Activated gamma-delta T cell (primary cell): ENCODE measurements at places on chromosomes 1 and 21.

DNA sequence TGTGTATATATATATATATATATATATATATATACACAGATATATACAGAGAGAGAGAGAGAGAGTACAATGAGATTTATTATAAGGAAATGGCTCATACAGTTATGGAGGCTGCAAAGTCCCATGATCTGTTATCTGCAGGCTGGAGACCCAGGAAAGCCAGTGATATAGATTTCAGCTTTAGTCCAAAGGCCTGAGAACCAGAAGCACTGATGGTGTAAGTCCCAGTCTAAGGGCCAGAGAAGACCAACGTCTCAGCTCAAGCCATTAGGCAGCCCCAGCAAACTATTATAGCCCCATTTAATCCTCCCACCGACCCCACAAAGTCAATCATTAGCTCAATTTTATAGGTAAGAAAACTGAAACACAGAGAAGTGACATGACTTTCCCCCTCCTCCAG is 35.0 kb upstream of the HPDL start:
- DNase-seq, result no peak

- DNase-seq, result no peak
These were observed 72.2 kb downstream of the DDX20 start for GRCh38 chr1:111827946-111828345.

- no peak for DNase-seq
These were observed 35.8 kb downstream of the OLFML2B start for GRCh38 chr1:161987872-161988271.

GRCh38 chr1:155015527-155016230 is 13.1 kb downstream of the ZBTB7B start:
- DNase-seq, result no peak

DNA sequence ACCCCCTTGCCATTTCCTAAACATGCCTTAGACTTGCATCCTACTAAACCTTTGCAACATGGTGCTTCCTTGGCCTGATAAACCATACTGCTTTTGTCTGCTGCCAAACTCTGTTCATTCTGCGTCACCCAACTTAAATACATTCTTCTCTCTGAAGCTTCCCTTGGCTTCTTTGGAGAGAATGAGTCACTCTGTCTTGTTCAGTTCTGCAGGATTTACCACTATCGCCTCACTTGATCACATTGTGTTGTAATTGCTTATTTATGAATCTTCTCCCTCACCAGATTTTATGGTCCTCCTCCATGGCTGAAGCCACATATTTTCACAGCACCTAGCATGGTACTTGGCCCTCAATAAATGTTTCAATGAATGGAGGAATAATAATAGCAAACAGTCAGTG is 21.7 kb upstream of the TUT4 start:
- no peak for DNase-seq

DNA sequence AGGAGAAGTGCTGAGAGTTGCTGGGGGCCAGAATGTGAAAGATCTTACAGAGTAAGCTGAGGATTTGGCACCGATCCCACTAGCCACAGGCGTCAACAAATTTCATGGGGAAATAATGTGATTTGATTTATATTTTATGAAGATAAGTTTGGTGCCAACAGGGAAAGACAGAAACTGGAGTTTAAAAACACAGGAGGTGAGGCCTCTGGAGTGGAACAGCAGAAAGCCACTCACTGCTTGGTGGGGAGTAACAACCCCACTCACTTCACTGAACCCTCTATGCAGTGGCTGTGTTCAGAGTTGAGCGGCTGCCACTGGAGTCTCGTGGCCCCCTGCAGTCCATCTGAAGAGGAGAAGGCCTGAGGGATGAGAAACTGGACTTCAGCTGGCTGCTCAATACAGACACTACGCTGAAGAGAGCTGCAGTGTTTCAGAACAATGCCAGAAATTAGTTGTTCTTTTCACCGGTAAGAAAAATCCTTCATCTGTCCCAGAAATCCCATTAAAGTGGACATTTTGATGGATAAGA is 48.0 kb upstream of the RXRG start:
- no peak for DNase-seq

DNA sequence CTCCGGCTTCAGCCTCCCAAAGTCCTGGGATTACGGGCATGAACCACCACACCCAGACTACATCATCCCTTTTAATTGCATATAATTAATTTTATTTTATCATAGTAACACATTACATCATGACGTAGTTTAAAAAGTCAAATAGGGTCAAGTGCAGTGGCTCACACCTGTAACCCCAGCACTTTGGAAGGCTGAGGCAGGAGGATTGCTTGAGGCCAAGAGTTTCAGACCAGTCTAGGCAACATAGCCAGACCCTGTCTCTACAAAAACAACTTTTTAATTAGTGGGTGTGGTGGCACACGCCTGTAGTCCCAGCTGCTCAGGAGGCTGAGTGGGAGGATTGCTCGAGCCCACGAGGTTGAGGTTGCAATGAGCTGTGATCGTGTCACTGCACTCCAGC is 20.7 kb downstream of the EFNA3 start:
- no peak for DNase-seq

DNA sequence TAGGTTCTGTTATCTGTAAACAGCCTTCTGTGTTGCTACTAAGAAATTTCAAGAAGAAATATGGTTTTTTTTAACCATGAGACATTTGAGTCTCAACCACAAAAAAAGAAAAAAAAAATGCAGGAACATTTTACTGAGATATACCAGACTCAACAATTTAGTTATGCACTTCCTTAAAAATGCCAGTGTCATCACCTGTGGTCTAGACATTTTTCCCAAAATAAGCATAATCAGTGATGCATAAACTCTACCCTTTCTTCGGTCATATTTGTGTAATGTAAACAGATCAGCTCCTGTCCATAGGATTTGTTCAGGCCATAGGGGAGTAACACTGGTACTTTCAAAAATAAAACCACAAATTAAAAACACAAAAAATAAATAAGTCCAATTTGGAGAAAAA is 122.6 kb upstream of the TNFSF4 start:
- no peak for DNase-seq

- DNase-seq, result no peak
These were observed 280.3 kb downstream of the FAM72C start for GRCh38 chr1:143691400-143691891.

- no peak for DNase-seq
These were observed 476.3 kb upstream of the RUNX1 start for GRCh38 chr21:35525443-35525842.

DNA sequence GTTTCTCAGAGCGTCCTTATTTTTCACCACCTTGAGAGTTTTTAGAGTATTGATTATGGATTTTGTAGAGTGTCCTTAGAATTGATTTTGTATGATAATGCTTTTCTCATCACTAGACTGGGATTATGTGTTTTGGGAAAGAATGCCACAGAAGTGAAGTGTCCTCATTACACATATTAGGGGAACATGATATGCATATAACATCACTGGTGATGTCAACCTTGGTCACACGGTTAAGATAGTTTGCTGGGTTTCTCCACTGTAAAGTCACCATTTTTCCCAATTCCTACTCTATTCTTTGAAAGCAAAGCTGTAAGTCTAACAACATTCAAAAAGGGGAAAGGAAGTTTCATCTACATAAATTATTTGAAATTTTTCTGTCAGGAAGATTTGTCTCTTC is 39.6 kb upstream of the PALMD start:
- DNase-seq, result no peak

- DNase-seq, result no peak
These were observed 1.5 kb downstream of the SCNN1D start for GRCh38 chr1:1281533-1282321.

DNA sequence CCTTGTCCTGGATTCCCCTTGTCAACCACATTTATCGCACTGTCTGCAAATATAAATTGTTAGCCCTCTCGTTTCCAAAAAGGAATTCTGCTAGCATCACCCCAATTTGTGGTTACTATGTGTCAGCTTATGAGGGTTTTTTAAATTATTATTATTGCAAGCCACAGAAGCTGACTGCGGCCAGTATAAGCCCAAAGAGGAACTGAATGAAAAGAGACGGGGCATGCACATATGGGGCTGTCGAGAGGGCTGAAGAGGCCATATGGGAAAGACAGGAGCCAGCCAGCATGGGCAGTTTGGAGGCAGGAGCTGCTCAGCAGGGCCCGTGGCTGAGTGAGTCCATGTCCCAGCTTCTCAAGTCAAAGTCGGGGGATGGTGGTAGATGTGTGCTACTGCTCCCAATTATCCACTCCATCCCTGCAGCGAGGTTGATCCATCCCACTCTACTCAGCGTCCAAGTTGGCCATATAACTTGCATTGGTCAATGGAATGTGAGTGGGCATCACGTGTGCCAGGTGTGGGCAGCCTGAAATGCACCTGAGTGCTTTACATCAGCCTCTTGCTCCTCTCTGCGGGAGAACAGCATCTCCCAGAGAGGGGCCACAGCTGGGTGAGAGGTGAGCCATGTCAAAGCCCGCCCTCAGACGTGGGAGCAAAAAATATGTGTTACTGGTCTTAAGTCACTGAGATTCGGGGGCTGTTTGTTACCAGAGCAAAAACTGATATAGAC is 37.6 kb upstream of the LDLRAP1 start:
- no peak for DNase-seq

DNA sequence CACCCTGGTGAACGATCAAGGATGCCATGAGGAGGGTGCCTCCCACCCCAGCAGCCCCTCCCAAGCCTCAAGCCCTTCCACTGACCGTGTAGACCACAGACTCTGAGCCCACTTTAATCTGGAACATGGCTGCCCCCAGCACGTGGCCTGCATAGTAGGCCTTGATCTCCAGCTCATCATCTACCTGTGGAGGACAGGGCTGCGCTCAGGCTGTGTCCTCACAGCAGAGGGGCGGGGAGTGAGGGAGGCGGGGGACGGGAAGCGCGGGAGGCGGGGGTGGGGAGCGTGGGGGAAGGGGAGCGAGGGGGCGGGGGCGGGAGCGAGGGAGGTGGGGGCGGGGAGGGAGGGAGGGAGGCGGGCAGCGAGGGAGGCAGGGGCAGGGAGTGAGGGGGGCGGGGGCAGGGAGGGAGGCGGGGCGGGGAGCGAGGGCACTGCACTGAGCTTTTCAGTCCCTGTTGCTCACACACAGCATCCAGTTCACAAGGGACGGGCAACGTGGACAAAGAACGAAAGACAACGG is 7.1 kb downstream of the PUSL1 start:
- no peak for DNase-seq

GRCh38 chr1:173148545-173148944 is 58.6 kb downstream of the TNFSF4 start:
- no peak for DNase-seq

GRCh38 chr1:158290321-158290844 is 660 bp downstream of the CD1C start:
- DNase-seq, result no peak

GRCh38 chr21:18430341-18430740 is 26.8 kb upstream of the TMPRSS15 start:
- no peak for DNase-seq
